ENCODE measurements at places on chromosomes 12 and 14. TPM values are rescaled to one million over a fixed set of nuclear protein-coding genes. Genes with fewer than 3 reads are reported as not detected.
A peak's percentile ranks its signal among the peaks of the same experiment; 100 is the strongest.

SGPP1 gene
- total RNA-seq: 18.7 TPM

ACRBP gene
- 3.3 TPM for total RNA-seq

ZDHHC22 gene
- not detected for total RNA-seq

MTERF2 gene
- 22.2 TPM for total RNA-seq

OXA1L gene
- total RNA-seq: 71.2 TPM

CLEC1A gene
- total RNA-seq: 3.9 TPM

GARIN6 gene
- total RNA-seq: not detected

SPATA7 gene
- 16.2 TPM for total RNA-seq

TMPRSS12 gene
- total RNA-seq: not detected

HOXC5 gene
- total RNA-seq: 2.0 TPM

CCDC196 gene
- not detected for total RNA-seq

ESPL1 gene
- under 0.01 TPM for total RNA-seq

KCNH5 gene
- total RNA-seq: 0.06 TPM

LIN7A gene
- 9.3 TPM for total RNA-seq

PDE6H gene
- not detected for total RNA-seq

GRCh38 chr14:95460647-95461478 lies 55.6 kb downstream of the SYNE3 start:
- peak; percentile 92 for DNase-seq

- no peak for DNase-seq
Observed at GRCh38 chr12:8572507-8572906, 31.8 kb upstream of the CLEC4E start.

DNA sequence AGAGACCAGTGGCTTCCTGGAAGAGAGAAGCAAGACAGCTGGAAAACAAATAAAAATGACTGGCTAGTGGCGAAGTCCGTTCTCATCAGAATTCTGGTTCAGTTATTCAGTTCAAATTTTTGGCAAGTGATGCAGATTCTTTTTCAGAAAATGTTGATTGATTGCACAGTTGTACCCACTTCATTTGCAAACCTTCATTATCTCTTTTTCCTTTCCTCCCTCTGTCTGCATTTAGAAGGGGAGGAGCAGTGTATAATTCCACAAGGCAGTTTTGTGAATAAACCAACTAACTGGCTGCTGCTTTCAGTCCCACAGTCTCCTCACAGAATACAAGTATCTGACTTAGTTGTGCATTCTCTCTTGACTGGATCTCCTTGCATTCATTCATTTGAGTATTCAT lies 417.5 kb downstream of the NPAS3 start:
- DNase-seq: no peak

- no peak for DNase-seq
Observed at GRCh38 chr12:19746471-19746870, 307.2 kb downstream of the AEBP2 start.

DNA sequence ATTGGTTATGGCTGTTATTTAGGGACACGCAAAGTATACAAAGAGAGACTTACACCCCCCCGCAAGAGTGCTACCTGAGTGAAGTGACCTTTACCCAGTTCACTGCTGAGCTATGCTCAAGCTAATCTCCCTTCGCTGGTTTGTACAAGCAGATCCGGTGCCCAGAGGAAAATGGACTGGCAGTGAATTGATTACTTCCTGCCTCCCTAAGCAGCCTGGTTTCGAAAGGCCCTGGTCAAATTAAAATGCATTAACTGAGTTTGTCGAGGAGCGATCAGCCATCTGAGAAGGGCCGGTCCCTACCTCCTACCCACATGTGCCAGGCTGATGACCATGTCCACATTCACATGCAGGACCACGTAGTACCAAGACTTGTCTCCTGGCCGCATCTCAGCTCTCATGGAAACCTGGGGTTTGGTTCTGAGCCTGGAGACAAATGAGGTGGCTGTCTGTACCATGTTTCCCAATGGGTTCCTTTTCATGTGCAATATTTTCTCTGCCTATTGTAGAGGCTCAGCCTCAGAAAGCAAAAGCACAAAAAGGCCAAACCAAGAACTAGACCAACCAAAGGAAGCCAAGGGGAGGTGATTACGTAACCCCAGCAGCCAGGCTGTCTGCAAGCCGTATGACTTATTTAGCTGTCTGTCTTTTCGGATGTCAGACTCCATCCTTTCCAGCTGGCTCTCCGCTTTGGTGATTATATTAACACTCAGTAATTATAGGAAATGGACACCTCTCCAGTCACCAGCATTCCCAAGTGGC lies 284.7 kb upstream of the PWP1 start:
- no peak for DNase-seq

GRCh38 chr12:119683816-119684215 lies 15.9 kb downstream of the PRKAB1 start:
- no peak for DNase-seq

DNA sequence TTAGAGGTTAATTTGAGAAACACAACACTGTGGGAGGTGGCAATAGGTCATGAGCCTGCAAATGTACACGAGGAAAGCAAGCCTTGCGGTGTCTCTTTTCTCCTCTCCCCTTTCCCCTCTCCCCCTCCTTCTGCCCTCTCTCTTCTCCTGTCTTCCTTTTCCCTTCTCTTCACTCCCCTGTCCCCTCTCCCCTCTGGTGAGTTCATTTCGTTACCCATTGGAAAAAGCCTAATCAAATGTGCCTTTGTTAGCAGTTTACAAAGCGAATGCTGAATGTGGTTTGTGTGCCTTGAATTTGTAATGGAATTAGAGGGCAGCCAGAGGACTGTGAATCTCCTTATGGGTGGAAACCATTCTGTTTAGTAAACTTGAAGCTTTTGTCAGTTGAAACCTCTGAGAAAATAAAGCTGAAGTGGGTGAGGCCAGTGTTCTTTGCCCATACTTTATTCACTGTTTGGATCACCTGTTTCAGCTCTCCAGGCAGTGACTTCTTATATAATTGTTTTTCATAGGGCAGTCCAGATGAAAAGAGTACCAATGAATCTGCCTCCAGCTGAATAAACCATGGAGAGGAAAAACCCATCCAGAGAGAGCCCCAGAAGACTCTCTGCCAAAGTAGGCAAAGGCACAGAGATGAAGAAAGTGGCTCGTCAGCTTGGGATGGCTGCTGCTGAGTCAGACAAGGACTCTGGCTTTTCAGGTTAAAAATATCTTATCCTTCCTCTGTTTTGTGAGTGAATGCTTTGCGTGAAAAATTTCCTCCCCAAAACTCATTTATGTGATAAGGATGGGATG lies 7.3 kb downstream of the CIPC start:
- DNase-seq: no peak

- no peak for DNase-seq
Observed at GRCh38 chr14:37566811-37567371, 28.2 kb downstream of the FOXA1 start.

GRCh38 chr12:111203969-111204368 lies 164.9 kb downstream of the PHETA1 start:
- no peak for DNase-seq

DNA sequence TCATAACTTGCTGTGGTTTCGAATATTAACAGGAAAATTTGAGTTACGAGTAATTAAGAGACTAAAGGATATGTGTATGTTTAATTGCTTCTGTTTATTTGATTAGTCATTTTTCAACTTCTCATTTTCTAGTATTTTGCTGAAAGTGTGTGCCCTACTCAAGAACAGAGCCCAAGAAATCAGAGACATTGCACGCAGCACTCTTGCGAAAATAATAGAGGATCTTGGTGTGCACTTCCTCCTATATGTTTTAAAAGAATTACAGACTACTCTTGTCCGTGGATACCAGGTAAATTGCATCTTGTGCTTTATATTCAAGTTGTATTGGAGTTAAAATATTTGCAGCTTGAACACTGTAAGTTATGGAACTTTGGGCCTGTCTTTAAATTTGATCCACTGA lies 50.8 kb downstream of the ARL1 start:
- no peak for DNase-seq

GRCh38 chr12:104939089-104939488 lies 19.0 kb downstream of the SLC41A2 start:
- no peak for DNase-seq

DNA sequence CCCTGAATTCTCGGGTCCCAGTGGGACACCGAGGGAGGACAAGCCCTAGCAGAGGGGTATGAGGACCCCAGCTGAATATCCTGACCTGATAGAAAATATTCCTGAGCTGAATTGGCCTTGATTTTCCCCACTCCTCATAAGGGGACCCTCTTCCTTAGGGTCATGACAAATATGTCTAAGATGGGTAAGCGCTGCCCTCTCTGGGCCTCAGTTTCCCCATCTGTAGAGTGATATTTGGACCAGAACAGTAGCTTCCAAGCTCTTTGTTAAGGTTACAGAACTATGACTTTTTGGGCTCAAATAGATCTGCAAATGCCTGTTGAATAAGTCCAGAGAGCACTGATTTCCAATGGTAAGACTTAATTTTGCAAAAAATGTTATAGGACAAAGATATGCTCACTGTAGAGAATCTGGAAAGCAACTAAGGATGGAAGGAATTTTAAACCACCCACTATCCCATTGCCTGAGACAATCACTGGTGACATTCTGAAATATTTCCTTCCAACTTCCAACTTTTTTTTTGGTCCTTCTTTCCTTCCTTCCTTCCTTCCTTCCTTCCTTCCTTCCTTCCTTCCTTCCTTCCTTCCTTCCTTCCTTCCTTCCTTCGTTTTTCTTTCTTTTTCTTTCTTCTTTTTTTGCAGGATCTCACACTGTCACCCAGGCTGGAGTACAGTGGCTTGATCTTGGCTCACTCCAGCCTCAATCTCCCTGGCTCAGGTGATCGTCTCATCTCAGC lies 32.0 kb downstream of the MYL2 start:
- DNase-seq: no peak

- no peak for DNase-seq
Observed at GRCh38 chr12:88909510-88909909, 329.2 kb upstream of the KITLG start.

GRCh38 chr14:60904381-60904780 lies 76.5 kb downstream of the TRMT5 start:
- DNase-seq: no peak

- no peak for DNase-seq
Observed at GRCh38 chr12:131592972-131593371, 117.9 kb upstream of the SFSWAP start.

GRCh38 chr12:26302776-26303175 lies 107.4 kb downstream of the SSPN start:
- no peak for DNase-seq

- no peak for DNase-seq
Observed at GRCh38 chr12:6917491-6918231, 3.3 kb downstream of the ENO2 start.

DNA sequence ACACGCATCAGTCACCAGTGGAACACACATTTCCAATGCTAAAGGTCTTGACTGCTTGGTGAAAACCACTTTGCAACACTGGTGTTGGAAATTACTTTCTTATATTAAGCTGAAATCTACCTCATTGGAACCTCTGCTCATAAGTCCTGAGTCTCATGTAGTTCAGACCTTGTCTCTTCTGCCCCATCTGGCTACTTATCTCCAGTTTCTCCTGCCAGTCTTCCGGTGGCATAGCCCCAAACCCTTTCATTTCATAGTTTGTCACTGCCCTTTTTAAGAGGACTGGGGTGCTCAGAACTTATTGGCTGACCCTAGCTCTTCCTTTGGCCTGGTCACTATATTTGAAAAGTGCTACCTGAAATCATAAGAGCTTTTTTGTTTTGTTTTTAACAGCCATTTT lies 43.7 kb downstream of the HELB start:
- no peak for DNase-seq

DNA sequence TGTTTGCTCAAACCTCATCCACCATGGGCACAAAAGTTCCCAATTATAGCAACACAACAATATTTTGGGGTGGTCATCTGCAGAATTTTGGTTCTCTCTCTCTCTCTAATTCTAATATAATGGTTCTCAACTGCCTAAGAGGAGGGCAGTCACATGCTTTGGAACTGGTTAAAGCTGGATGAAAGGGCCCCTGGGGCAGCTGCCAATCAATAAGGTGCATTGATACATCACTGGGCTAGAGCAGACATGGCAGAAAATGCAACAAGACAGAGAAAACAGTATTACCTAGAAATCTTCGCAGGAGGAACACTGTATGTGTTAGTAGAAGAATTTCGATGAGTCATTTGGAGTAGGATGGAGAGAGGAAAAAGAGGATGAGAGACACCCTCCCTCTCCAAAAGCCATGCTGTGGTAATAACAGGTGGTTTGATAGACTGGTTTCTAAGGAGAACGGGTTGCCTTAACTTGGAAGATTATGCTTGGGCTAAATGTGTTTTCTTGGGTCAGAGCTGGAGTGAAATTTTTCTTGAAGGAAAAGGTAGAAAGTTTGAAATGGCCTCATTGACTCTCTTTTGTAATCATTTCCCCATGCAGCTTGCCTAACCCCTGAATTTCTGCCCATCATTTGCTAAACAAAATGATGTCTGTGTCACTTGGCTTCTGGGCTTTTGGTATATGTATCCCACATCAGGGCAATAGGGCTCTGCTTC lies 67.1 kb upstream of the HIF1A start:
- no peak for DNase-seq

- no peak for DNase-seq
Observed at GRCh38 chr12:108401964-108402363, 62.9 kb upstream of the CMKLR1 start.

- no peak for DNase-seq
Observed at GRCh38 chr12:53258541-53259539, 9.3 kb upstream of the ESPL1 start.

DNA sequence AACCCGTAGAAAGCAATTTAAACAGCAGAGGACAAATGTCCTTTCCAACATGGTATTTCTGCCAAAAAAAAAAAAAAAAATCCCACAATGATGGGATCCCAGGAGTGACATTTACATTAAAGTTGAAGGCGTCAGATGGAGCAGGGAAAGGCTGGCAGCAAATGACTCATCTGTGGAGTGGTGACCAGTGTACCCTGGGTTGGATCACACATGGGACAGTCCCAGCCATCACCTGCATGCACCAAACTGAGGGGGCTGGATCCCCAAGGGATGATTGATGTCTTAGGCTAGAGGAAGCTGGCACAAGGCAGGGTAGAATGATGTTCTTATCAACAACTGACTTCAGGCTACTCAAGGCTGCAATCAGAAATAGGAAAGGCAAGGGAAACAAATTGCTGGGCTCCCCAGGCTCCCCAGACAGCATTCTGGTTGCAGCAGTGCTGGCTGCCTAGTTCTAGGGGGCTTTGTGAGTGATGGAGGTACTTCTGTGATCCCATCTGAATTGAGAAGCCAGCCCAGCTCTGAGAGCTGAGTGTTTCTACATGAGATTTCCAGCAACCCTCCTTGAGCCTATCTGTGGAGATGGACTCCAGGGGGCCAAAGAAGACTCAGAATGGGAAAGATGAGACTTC lies 117.9 kb downstream of the DPF3 start:
- peak; percentile 81 for DNase-seq

- DNase-seq: no peak
Observed at GRCh38 chr14:24513009-24513408, 4.9 kb upstream of the CMA1 start.

DNA sequence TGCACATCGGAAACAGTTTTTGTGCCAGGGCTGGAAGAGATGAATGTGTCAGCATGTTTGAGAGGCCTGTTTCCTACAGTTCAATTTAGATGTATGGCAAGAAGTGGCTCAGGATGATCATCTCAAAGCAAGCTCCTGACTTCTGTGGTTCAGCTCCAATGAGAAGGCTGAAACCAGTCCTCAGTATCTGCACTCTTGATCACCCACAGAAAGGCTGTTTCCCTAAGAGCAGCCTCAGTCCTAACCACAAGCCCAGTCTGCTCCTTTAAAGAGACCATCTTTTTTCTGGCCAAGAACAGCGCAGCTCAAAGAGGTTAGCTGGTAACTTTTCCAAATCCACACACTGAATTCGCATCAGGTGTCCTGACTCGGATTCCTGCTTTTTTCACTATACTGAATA lies 19.2 kb downstream of the CSRP2 start:
- no peak for DNase-seq

Measured in esophagus muscularis mucosa (tissue), 4 donors.